Stomach (tissue), 19 donors: ENCODE measurements at places on chromosomes 16 and 17.

GRCh38 chr17:75521290-75521689 is 4.2 kb upstream of the LLGL2 start:
- no peak for DNase-seq

DNA sequence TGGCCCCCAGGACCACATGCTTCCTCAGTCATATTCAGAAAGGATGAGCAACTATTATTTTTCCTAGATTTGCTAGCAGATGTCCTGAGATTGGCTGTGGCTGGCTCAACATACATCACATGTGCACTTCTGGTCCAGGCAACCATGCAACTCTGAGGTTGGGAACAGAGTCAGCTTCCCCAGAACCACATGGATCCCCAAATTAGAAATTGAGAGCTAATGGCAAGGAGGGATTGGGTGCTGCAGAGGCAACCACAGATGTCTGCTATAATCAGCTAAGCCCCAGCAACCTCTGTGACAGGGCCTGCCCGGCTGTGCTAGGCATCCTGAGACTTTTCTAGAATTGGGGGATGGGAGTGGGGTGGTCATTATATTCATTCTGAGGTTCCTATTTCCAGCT is 33.8 kb upstream of the CLEC18A start:
- no peak for DNase-seq

GRCh38 chr17:81921537-81921862 is 3.5 kb upstream of the SIRT7 start:
- no peak for DNase-seq

DNA sequence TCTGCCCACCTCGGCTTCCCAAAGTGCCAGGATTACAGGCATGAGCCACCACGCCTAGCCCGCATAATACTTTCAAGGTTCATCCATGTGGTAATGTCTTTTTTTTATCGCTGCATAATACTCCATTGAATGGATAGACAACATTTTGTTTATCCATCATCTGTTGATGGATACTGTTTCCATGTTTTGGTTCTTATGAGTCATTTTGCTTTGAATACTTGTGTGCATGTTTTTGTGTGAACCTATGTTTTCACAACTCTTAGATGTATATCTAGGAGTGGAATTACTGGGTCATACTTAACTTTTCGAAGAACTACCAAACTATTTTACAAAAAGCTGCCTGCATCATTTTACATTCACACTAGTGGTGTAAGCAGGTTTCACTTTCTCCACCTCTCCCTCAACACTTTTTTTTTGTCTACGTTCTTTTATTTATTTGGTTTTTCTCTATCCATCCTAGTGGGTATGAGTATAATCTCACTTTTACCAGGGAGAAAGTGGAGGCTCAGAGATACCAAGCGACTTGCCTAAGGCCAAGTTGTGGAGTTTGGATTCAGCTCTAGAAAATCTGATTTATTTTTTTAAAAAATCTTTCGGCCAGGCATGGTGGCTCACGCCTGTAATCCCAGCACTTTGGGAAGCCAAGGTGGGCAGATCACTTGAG is 151.2 kb downstream of the CMIP start:
- DNase-seq: no peak

DNA sequence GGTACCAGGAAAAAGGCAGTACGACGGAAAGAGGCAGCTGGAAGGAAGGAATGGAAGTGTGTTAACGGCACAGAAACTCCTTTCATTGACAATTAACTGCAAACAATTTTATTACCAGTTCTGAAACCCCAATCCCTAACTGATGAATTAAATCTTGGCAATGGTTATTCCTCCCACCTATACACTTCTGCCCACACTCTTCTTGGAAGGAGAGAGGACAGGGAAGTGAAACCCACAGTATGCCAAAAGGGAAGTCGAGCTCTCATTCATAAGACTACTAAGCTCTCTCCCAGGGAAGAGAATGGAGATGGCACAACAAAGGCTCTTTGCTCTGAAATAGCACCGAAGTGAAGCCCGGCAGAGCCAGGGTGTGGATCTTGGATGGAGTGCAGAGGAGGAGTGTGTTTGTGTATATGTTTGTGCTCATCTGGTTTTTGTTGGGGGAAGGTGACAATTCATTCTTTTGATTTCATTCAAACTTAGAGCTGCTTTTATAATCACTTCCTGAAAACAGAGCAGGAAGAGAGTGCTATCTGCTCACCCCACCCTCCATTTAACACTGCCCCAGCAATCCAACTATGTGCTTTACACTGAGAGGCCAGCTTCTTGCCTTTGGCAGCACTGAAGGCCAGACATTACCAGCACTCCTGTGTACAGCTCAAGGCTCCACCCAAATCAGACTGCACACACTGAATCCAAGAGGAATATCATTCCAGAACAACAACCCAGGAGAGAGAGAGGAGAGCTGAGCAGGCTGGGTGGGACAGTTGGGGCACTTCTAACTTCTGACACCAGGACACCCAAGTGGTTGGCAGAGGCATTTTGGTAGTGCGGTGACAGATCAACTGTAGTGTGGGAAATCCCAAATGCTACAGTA is 68.7 kb downstream of the HIC1 start:
- no peak for DNase-seq

- DNase-seq: peak; percentile 92
Measured at GRCh38 chr16:68921637-68922036, 78.3 kb downstream of the TANGO6 start.

- DNase-seq: no peak
Measured at GRCh38 chr16:22864375-22864774, 50.4 kb downstream of the HS3ST2 start.

GRCh38 chr17:50547035-50547735 is at the start of gene SPATA20:
SPATA20 (plus strand) TSS chr17:50547174; CDS start chr17:50547209, 35 bp downstream.
- peak; percentile 95 for DNase-seq

DNA sequence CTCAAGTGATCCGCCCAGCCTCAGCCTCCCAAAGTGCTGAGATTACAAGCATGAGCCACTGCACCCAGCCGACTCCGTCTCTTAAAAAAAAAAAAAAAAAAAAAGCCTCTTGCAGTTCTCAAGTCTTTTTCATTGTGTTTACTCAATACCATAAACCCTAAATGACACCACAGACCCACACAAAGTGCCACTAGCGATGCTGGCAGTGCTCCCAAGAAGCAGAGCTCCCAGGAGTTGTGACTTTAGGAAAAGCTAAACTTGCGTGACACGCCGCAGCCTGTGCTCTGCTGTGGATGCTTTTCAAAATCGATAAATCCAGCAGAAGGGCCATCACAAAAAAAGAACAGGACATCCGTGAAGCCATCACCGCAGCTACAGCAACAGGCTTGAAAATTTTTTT is 114.7 kb downstream of the ANKRD11 start:
- no peak for DNase-seq

DNA sequence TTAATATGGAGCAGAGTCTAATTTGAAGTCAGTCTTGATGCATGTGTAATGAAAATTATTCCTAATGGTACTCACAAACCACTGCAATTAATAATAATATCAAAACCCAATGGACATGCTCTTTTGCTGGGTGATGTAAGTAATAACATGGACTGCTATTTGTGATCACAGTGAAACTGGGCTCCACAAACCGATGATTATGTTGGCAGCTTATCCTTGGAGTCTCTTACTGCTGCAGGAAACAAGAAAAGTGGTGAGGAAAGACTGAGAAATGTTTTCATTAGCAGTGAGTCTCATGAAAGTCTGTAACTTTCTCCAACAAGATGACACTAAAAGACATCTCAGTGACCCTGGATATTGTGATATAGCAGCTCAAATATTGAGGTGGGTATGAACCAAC is 45.2 kb downstream of the TMEM100 start:
- DNase-seq: no peak

DNA sequence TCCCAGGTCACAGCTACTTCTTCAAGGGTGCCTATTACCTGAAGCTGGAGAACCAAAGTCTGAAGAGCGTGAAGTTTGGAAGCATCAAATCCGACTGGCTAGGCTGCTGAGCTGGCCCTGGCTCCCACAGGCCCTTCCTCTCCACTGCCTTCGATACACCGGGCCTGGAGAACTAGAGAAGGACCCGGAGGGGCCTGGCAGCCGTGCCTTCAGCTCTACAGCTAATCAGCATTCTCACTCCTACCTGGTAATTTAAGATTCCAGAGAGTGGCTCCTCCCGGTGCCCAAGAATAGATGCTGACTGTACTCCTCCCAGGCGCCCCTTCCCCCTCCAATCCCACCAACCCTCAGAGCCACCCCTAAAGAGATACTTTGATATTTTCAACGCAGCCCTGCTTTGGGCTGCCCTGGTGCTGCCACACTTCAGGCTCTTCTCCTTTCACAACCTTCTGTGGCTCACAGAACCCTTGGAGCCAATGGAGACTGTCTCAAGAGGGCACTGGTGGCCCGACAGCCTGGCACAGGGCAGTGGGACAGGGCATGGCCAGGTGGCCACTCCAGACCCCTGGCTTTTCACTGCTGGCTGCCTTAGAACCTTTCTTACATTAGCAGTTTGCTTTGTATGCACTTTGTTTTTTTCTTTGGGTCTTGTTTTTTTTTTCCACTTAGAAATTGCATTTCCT is 3.4 kb upstream of the LPCAT2 start:
- DNase-seq: no peak

DNA sequence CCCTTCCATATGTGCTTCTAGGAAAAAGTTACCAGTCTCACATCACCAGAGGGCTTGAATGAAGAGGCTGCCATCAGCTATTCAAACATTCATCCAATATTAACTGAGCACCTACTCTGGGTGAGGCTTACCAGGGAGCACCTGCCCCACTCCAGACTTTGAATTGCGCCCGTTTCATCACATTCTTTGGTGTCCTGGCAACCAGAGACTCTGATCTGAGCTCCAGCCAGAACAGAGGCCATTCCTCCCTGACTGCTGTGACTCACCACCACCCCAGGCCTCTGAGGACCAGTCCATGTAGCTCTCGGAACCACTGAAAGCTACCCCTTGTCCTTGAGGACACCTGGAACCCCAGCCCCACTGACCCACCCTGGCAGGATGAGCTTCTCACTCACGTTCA is at the start of gene C16orf96:
Gene C16orf96, plus strand, starts transcription at position 229 of the 400 bp plus-strand sequence. Its CDS starts 150 bp downstream, at position 379.
- DNase-seq: no peak

DNA sequence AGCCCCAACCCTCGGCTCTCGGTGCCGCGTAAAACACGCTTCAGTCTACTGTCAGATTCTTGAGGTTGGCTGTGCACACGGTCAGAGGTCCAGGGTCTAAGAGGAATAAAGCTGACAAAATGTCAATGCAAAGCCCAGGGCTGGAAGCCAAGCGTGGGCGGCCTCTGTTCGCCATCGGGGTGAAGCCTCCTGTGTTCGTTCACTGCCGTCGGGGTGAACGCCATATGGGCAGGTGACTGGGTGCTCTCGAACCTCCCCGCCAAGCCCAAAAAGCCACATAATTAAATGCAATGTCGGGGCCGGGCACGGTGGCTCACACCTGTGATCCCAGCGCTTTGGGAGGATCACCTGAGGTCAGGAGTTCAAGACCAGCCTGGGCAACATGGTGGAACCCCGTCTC is 44.6 kb downstream of the MRM3 start:
- no peak for DNase-seq

- DNase-seq: no peak
Measured at GRCh38 chr17:72575542-72576233, 454.9 kb downstream of the SOX9 start.
